ENCODE measurements at places on chromosomes 2 and 18.
A peak's percentile ranks its signal among the peaks of the same experiment; 100 is the strongest.

DNA sequence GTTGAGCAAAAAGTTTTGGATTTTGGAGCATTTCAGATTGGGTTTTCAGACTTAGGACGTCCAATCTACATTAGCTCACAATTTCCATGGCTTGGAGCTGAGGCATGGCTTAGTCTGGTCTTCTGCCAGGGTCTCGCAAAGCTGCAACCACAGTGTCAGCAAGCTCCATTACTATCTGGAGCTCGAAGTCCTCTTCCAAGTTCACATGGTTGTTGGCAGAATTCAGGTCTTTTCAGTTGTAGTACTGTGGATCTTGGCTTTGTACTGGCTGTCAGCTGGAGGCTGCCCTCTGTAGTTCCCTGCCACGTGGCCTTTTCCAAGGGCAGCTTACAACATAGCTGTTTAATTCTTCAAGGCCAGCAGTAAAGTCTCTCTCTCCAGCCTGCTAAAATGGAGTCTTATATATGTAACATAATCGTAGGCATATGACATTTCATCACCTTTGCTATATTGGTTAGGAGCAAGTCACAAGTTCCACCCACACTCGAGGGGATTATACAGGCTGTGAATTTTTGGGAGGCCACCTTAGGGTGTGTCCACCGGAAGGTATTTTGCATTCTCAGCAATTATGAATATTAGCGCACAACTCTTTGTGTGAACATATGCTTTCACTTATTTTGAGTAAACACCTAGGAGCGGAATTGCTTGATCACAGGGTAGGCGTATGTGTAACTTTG lies 41.5 kb upstream of the EPC2 start:
- H3K27ac ChIP-seq = no peak overlapping the region
- H3K36me3 ChIP-seq = no peaks in the 10 kb centered on the region
- H3K4me3 ChIP-seq = no peak overlapping the region
- H3K4me1 ChIP-seq = no peaks in the 10 kb centered on the region

DNA sequence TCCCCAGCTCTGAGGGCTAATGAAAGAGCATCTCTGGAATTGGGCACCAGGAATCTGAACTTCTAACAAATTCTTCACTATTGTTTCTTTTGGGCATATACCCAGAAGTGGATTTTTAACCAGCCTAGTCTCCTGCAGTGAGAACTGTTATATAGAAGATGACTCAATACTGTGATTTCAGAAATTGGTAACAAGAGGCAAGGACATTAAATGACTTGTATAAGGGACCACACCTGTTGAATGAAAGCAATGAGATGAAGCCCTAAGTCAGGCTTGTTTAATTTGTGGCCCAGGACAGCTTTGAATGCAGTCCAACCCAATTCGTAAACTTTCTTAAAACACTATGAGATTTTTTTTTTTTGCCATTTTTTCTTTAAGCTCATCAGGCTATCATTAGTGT lies 57.9 kb downstream of the EPC2 start:
- no peak overlapping the region for H3K4me3 ChIP-seq
- H3K36me3 ChIP-seq = no peaks in the 10 kb centered on the region
- H3K27me3 ChIP-seq = no peaks in the 10 kb centered on the region
- H3K4me1 ChIP-seq = no peaks in the 10 kb centered on the region
- no peak for DNase-seq

GRCh38 chr2:165647409-165647808 lies 146.6 kb downstream of the GALNT3 start:
- no peak overlapping the region for H3K27ac ChIP-seq
- DNase-seq = no peak
- no peak overlapping the region for H3K4me3 ChIP-seq

DNA sequence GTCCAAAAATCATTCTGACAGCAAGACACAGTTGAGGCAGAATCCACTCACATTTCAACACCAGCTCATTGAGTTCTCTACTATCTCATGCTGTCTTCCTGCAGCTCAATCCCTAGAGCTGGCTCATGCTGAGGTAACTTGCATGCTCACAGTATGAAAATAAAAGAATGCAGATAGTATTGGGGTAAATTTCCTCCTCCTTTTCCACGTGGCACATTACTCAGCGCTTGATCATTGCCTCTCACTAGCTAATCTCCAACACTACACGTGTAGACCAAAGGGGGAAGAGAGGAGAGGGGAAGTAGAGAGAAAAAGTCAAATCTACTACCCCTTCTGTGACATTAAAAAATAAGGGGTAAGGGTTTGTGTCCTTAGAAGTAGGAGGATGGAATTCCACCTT lies 300.6 kb downstream of the AFF3 start:
- no peaks in the 10 kb centered on the region for H3K27me3 ChIP-seq
- no peak overlapping the region for H3K27ac ChIP-seq
- H3K4me3 ChIP-seq = no peak overlapping the region
- H3K36me3 ChIP-seq = no peaks in the 10 kb centered on the region
- no peak for DNase-seq
- no peaks in the 10 kb centered on the region for H3K4me1 ChIP-seq

DNA sequence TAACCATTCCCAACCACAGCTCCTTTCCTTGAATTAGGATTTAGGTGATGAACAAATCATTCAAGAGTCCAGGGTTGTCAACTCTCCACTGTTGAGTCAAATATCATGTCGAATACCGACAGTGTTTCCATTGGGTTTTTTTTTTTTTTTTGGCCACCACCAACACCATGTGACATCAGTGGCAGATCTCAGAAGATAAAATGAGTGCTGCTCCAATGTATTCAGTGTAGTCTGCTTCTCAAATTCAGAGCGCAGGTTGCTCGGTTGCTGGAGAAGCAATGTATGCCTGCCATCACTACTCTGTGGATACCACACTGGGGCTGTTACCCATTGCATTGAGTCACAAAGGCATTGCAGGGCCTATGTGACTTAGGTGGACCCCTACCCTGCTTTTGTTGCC lies 10.8 kb upstream of the ATL2 start:
- no peaks in the 10 kb centered on the region for H3K27me3 ChIP-seq
- DNase-seq = no peak
- no peaks in the 10 kb centered on the region for H3K36me3 ChIP-seq

GRCh38 chr2:195313962-195314361 lies 343.1 kb upstream of the SLC39A10 start:
- H3K27ac ChIP-seq = no peak overlapping the region
- no peaks in the 10 kb centered on the region for H3K4me1 ChIP-seq
- H3K36me3 ChIP-seq = no peaks in the 10 kb centered on the region
- no peaks in the 10 kb centered on the region for H3K27me3 ChIP-seq

DNA sequence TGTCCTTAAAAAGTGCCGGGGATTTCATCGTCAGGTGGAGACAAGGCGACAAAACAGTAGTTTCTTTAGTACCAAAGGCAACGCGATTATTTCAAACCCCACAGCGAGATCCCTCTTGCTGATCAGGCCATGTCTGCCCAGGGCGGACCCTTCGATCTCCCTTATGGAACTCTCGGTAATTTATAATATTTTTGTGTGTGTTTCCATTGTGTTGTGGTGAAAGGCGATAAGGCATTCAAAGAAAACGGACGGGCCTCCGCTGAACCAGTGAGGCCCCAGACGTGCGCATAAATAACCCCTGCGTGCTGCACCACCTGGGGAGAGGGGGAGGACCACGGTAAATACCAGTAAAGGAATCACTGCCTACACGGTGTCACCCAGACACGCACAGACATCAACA lies 1.4 kb upstream of the GAD1 start:
- no peak overlapping the region for H3K27ac ChIP-seq
- peaks cover 46% of the 10 kb centered on the region for H3K4me1 ChIP-seq
- H3K4me3 ChIP-seq = no peak overlapping the region
- peaks cover 74% of the 10 kb centered on the region for H3K27me3 ChIP-seq
- no peak for DNase-seq
- H3K36me3 ChIP-seq = no peaks in the 10 kb centered on the region

DNA sequence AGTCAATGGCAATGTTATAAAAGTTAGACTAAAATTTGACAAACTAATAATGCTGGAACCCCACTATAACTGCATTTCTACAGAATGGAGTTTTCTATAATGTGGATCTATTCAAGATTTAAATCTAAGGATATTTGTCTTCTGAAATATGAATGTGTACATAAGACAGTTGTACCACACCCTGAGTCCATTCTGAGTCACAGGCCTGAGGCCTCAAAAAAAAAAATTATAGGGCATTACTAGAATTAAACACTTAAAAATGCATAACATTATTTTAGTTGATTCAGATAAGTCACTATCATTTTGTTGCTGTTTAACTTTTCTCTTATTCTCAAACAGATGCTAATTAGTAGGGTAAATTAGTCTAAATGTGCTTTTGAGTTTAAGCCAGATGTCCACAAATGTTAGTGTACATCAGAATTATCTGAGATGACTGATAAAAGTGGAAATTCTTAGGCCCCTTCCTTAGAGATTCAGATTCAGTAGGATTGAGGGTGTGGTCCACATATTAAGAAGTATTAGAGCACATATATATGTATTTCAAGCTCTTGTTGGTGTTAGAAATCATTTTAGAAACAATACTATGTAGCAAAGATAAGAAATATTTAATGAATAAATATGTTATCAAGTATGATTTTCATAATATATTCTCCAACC lies 42.4 kb upstream of the COL5A2 start:
- no peak overlapping the region for H3K4me3 ChIP-seq
- H3K4me1 ChIP-seq = no peaks in the 10 kb centered on the region
- no peaks in the 10 kb centered on the region for H3K36me3 ChIP-seq
- H3K27ac ChIP-seq = no peak overlapping the region
- no peak for DNase-seq
- H3K27me3 ChIP-seq = no peaks in the 10 kb centered on the region

DNA sequence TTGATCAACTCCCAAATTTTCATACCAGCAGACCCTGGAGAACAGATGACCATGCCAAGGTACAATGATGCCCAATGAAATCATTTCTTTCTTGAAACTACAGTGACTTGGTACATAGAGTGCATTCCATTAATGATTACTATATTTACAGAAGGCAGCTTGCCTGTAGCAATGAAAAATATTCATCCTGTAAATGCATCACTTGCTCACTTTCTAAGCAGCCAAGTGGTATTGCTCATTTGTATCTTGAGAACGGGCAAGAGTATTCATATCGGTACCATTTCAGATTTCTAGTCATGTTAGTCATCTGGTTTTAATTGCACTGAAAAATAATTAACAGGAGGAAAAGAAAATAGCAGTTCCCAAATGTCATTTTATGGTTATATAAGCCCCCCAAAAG lies 59.6 kb downstream of the VIL1 start:
- no peaks in the 10 kb centered on the region for H3K27me3 ChIP-seq
- no peak for DNase-seq
- no peak overlapping the region for H3K4me3 ChIP-seq
- no peaks in the 10 kb centered on the region for H3K36me3 ChIP-seq
- no peaks in the 10 kb centered on the region for H3K4me1 ChIP-seq

- no peak overlapping the region for H3K27ac ChIP-seq
- H3K27me3 ChIP-seq = no peaks in the 10 kb centered on the region
- DNase-seq = no peak
- no peak overlapping the region for H3K4me3 ChIP-seq
Observed at GRCh38 chr2:138720035-138720838, 60.0 kb downstream of the NXPH2 start.

DNA sequence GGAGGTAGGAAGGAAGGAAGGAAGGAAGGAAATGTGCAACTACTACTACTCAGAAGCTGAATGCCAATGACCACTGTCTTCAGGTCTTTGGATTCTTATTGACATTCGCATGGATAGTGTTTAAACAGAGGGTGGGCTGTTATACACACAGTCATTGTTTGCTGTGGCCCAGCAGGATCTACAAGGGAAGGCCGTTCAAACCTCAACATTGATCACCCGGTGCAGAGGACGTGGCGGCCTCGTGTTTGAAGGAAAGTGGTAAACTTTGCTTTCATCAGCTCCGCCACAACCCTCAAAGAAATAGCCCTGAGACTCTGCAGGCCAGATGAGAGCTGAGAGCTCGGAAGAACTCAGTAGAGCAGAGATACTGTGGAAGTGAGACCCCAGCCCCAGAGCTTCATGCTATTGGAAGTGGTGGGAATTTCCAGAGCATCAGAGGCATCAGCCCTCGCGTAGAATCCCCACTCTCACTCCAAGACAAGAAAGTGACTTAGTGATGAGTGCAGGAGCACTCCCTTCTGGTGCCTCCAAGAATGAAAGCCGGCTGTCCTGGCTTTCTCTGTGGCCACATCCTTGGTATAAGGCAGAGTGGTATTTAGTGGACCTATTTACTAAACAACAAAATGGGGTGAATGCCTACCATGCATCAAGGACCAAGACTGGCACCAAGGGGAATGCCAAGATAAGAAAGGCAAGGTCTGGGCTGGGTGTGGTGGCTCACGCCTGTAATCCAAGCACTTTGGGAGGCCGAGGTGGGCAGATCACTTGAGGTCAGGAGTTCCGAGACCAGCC lies 10.1 kb upstream of the ROCK2 start:
- DNase-seq = no peak
- H3K36me3 ChIP-seq = no peaks in the 10 kb centered on the region
- no peaks in the 10 kb centered on the region for H3K27me3 ChIP-seq
- no peak overlapping the region for H3K27ac ChIP-seq

GRCh38 chr2:8472545-8473323 lies 209.1 kb upstream of the ID2 start:
- no peak overlapping the region for H3K4me3 ChIP-seq
- peak; percentile 40 for DNase-seq
- peak overlapping the region; percentile 39 for H3K27ac ChIP-seq

Data from Peyer's patch (tissue), 4 donors.